ENCODE measurements at places on chromosomes 7 and 10.

DNA sequence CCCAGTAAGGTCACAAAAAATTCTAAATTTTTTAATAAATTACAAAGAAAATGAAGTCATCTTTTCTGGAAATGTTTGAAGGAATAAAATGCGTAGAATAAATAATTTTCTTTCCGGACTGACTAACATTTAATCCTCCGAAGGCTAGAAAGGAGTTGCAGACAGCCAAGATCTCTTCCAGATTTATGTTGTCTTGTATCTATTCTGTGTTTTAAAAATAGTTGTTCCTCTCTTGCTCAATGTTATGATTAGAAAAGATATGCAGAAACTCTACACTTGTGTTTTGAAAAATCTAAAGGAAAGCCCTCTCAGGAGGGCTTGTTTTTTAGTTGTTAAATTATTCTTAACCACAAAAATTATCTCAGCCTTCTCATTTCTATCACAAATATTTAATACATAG is 70.7 kb downstream of the MACC1 start:
- DNase-seq: no peak

DNA sequence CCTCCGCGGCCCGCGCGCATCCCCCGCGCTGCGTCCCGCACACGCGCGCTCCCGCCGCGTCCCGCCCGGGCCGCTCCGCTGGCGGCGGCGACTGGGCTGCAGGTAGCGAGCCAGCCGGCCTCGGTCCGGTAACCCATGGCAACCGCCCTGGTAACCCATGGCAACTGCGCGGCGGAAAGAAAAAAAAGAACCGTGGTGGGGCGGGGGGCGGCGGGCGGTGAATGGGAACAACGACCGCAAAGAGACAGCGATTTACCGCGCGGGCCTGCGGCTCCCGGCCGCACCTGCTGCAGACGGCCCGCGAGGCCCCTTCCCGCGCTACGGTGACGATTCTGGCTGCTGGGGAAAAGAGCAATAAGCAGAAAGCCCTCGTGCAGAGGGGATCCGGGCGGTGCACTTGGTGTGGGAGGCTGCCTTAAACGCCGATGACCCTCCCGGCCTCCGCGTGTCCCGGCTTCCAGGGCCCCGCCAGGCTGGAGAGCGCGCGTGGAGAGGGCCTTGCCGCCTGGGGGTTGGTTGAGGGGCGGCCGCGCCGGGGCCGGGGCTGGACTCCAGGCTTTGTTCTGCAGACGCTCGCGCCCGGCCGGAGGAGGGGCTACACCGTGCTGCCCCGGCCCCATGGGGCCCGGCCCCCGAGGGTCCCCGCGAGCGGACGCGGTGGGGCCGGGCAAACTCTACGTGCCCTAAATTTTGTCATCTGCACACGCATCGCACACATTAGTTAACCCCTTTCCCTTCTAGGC is 84.7 kb downstream of the SNX10 start:
- no peak for DNase-seq

DNA sequence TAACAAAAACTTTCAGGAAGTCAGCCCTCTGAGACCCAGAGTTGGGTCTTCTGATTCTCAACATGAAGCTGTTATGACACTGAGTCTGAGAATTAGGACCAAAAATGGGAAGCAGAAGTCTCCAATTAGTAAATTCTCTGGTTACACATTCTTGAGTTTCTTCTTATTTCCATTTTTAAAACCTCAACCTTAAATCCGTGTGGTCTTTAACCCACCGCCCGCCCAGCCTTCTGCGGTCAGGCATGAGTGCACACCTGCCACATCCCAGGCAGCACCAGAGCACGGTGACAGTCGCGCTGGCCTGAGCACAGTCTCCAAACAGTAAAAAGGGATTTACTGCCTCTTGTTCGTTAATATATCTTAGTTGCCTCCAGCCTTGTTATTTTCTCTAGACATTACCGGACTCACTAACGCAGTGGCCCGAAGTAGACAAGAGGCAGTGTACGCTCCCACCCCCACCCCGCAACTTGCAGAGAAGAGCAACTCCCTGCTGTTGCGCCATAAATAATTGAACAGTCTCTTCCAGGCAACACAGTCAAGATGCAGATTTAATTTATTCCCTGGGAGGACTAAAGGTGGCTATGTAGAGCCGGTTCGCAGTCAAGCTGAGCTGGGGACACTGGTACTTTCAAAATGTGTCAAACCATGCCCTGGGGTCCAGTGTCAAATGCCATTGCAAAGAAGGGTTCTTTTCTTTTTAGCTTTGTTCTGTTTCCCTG is 147.0 kb upstream of the CELF2 start:
- no peak for DNase-seq

GRCh38 chr7:155845226-155845625 is 33.0 kb upstream of the SHH start:
- no peak for DNase-seq

Measured in skeletal muscle cell (primary cell).